Mesendoderm (in vitro differentiated cells): ENCODE measurements at places on chromosomes 2 and 18.

DNA sequence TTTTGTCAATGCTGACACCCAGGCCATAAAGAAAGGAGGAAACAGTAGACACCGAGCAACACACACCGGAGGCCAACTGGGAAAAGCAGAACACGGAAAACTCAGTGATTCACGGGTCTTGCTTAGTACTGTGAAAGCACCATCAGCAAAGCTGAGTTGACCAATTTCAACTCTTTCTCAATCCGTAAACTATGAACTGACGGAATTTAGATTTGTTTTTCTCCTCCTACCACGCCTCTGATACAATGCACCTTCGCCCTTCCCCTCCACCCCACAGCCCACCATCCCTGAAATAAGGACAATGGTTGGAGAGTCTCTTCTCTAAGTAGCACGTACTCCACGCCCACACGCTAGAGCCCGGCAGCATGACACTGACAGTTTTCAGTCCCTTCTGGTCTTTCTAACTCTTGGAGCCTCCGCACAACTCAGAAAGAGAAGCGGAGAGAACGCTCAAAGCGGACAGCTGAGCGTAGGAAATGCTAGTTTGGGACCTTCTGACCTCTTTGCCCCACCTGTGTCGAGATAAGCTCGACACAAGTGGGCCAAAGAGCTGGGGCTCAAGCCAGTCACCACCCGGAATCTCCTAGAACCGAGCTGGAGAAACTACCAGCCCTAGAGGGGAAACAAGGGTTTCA is 669 bp downstream of the LNPK start:
- DNase-seq, result peak; percentile 58

DNA sequence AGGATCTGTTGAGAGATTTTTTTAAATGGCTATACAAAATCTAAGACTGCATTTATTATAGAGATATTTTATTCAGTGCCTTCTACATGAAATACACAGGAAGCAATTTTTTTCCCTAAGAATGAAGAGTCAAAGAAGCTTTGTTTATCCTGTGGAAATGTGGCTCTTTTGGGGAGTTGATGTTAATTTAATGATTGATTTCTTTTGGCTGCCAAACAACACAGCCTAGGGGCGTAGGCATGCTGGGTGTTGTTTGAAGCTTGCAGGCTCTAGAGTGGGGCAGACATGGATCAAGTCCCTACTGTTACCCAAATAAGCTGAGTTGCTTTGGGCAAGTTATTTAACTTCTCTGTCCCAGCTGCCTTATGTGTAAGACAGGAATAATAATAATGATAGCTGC is 21.1 kb upstream of the PLEK start:
- no peak for DNase-seq

DNA sequence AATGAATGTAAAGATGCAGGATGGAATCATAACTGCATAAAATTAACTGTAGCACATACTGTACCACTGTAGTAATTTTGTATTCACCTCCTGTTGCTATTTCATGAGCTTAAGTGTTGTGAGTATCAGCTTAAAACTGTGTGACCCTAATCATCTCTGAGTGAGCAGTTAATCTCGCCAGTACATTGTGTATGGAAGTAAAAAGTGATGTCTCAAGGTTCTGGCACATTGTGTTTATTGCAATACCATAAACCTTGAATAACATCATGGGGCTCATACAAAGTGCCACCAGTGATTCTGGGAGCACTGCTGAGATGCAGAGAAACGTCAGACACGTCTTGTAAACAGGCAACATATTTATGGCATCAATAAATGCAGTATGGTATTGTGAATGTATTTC is 124.5 kb downstream of the PMAIP1 start:
- no peak for DNase-seq

GRCh38 chr2:171837736-171838135 is 56.3 kb downstream of the SLC25A12 start:
- DNase-seq, result no peak

DNA sequence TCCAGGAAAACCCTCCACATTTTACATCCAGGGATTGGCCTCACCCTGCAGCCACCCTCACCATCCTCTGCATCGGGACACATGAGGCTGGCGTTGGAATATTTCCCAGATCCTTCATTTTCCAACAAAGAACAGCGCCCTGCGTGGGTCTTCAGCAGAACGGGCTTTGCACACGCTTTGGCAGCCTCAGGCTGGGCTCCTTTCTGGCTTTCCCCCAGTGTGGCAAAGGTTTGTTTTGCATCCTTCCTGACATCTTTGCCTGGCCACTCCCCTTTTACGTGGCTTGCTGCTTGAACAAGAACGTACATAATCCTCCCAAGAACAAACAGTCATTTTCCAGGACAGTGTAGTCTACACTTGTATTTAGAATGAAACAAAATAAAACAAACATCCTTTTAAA is 25.6 kb upstream of the GREB1 start:
- DNase-seq, result no peak

DNA sequence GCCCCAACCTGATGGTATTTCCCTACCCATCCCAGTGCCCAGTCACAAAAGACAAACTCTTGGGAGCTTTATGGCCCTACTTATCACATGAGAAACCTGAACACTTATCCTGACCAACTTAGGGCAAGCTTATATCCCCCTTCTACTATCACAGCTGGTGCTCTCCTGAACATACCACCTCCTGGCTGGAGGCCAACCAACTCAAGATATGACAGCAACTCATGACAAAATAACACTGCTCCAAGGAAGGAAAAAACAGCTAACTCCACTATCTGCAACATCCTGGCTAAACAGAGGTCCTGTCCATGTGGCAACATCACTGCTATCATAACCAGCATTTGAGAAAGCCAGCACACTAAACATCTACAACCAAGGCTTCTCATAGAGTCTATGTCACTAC is 20.9 kb upstream of the CLASP1 start:
- DNase-seq, result no peak

DNA sequence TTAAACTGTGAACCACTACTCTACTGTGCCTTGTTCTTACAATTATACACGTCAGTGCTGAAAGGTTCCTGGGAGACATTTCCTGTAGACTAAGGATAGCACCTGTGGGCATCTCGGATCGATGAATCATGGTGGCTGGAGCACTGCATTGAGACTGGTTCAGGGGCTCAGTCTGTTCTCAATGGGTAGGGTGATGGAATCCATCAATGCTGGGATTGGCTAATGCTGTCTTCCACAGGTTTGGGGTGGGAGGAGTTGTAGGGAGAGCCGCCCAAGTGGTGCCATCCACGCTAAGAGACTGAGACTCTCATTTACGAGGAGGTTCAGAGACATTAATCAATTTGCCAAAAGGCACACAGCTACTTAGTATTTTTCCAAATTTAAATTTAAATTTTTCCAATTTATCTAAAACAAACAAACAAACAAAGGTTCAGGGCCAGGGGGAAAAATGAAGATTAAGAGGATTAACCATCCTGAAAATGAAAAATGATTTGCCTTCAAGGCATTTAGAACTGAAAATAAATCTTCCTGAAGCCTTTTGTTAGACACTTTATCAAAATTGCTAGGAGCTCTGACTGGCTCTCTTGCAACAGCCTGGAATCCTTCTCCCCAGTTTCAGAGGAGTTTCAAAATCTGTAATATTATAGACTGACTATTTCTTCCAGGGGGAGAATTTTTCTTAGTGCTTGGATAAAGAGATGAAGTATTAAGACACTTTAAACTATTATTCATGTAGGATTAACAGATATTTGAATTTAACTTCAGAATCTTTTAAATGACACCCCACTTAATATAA is 359.2 kb downstream of the TGIF1 start:
- no peak for DNase-seq

- DNase-seq, result peak; percentile 69
Measured at GRCh38 chr18:28175150-28175929, 1.6 kb downstream of the CDH2 start.

- peak; percentile 88 for DNase-seq
Measured at GRCh38 chr2:74515981-74516633, 1.9 kb downstream of the TLX2 start.
